ENCODE measurements at places on chromosomes 5 and 9.
A peak's percentile ranks its signal among the peaks of the same experiment; 100 is the strongest.

DNA sequence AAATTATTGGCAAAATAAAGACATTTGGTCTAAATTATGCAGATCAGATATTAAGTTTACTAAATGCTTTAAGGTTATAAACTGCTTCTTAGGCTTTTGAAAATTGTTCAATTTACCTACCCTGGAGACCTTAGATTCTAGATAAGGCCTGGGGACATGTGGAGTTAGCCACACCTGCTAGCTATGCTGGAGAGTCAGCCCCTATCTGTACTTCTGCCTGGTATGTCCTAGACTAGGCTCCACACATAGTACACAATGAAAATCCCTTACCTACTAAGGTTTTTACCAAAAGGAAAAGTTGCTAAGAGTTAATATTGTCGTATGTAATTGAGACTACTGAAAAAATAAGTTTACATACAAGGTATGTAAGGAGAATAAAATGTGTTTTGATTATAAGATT, 49.8 kb upstream of the DMAC1 start:
- no peak for DNase-seq

DNA sequence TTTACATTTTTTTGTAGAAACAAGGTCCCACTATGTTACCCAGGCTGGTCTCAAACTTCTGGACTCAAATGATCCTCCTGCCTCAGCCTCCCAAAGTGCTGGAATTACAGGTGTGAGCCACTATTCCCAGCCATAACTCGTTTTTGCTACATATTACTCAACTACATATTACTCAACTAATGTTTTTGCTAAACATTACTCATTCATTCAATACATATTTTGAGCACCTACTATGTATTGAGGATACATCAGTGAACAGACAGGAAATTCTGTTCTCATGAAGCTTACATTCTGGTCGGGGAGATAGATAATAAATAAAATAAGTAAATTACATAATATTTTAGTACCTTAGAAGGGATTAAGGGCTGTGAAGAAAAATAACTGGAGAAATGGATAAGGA, 34.9 kb upstream of the STOM start:
- DNase-seq: no peak

- DNase-seq: no peak
Measured at GRCh38 chr5:115657881-115658233, 32.0 kb upstream of the TMED7 start.

DNA sequence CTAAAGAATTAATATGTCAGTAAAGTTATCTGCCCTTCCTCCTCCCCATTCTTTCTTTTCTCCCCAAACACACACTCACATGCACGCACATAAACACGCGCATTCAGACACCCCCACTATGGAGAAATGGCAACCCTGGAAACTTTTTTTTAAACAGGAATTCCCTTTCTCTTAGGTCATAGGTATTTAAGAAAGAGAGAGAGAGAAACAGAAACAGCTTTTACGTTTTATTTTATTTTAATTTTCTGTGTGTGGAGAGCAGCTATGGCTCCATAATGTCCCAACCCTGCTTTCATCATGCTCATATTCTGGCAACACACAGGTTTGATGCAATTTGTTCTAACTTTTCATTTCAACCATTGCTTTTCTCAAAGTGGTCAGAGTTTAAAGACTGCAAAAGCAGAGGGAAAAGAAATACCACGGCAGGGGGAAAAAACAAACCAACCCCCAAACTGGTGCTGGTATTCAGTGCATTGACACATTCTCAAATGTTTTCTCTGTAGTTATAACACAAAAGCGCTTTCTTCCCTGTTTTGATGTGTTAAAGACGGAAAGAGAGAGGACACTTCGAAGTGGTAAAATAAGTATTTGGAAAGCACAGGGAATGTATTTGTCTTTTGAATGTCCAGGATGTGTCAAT, 126.0 kb upstream of the TMEM161B start:
- peak; percentile 29 for DNase-seq

GRCh38 chr9:84285381-84285780, 55.2 kb downstream of the SLC28A3 start:
- no peak for DNase-seq

DNA sequence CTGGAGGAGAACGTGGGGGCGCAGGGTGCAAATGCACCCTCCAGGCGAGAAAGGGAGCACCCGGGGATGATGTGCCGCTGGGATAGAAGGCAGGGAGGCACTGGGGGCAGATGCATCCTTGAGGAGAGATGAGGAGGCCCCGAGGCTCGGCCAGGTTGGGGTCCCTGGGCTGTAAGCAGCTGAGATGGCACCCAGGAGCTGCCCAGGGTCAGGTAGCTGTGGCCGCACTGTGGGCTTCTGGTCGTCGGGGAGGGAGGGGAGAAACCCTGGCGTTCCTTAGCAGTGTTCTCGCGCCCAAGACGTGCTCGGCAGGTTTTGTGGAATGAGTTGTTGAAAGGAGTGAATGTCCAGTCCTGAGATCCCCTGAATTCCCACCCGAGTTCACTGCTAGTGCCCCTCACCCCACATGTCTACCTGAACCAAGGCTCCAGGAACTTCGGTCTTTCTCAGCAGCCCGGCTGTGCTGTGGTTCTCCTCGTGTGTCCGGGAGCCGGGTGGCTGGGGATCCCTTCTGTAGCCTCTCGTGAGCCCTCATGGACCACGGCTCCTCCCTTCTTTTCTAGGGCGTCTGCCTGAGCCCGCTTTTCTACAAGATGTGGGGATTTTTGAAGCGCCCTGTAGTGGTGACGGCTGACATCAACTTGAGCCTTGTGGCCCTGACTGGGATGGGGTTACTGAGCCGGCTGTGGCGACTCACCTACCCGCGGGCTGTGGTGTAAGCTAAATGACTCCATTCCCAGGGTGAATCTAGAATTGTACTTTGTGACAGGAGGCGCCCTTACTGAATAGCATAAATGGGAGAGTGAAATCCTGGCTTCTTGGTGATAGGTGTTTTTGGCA, 1.1 kb downstream of the POMT1 start:
- no peak for DNase-seq

DNA sequence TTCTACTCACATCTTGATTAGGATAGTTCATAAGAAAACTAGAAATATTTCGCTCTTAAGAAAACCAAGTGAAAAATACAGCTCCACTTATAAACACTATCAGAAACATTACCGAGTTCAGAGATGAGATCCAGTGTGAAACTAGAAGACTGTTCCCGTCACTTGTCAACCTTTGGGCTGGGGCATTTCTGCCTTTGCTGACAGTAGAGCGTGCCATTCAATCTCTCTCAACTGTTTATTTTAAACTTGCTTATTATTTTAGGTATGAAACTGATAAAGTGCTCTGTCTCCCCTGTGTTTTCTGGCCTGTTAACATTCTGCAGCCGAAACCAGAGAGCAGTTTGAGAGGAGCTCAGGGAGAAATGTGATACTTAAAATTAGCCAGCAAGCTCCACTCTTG, 16.7 kb downstream of the MRRF start:
- no peak for DNase-seq

- DNase-seq: no peak
Measured at GRCh38 chr9:101117161-101117560, 88.6 kb downstream of the PLPPR1 start.

DNA sequence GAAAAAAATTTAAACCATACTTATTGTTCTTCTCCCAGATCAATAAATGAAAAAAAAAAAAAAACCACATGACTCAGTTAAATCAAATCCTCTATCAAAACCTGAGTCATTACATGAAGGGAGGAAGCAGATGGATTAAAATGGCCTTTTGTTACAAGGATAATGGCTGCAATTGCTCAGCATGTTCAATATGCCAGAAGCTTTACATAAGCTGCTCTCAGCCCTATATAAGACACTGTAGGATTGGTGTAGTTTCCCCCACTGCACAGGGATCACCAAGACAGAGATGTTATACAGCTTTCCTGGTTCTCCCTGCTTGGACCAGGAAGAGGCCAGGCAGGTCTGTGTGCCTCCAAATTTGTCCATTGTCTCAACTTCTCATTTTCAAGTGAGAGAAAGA, 101.6 kb upstream of the MAP1B start:
- DNase-seq: no peak

DNA sequence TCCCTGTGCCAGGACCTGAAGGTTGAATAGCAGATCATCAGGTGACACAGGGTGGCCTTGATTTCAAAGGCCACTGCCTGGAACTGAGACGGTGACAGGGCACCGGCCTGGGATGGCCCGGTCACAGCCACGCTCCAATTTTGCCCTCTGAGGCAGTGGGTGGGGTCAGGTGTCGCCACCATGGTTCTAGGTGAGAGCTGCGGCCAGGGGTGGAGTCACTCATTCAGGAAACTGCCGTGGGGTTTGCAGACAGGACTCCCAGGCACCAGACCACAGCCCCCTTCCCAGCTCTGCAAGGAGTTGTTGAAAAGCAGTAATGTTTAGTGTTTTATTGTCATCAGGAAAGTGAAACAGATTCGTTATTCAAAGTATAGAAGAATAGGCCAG, 17.3 kb upstream of the RNU6ATAC start:
- DNase-seq: no peak

DNA sequence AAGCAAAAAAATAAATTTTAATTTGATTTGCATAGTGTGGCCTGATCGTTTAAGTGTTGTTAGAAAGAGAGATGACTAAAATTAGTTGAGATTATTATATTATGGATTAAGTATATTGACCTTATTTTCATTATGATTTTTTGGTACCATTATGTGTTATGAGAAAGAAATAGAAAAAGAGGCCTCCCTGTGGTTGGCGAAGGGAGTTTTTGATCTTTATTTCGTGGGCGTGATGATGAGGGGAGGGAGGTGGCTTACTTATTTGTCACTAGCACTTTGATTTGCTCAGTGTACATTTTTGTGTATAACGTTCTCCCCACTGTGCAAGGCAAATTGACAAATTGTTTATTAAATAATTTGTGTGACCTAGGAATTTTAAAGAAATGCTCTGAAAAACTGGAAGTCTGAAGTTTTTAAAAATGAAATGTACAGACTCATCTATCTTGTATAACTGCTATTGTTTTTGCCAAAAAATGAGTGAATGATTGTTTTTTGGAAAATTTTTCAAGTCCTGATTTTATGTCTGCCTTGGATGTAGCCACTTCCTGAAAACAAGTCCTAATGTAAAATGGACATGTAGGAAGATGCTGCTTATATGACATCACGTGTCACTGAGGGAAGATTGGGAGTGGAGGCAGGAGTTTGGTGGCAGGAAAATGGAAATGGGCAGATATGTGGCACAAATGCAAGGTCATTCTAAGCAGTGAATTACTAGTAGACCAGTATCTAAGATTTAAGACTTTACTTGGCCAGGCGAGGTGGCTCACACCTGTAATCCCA, 3.0 kb downstream of the DAPK1 start:
- no peak for DNase-seq

DNA sequence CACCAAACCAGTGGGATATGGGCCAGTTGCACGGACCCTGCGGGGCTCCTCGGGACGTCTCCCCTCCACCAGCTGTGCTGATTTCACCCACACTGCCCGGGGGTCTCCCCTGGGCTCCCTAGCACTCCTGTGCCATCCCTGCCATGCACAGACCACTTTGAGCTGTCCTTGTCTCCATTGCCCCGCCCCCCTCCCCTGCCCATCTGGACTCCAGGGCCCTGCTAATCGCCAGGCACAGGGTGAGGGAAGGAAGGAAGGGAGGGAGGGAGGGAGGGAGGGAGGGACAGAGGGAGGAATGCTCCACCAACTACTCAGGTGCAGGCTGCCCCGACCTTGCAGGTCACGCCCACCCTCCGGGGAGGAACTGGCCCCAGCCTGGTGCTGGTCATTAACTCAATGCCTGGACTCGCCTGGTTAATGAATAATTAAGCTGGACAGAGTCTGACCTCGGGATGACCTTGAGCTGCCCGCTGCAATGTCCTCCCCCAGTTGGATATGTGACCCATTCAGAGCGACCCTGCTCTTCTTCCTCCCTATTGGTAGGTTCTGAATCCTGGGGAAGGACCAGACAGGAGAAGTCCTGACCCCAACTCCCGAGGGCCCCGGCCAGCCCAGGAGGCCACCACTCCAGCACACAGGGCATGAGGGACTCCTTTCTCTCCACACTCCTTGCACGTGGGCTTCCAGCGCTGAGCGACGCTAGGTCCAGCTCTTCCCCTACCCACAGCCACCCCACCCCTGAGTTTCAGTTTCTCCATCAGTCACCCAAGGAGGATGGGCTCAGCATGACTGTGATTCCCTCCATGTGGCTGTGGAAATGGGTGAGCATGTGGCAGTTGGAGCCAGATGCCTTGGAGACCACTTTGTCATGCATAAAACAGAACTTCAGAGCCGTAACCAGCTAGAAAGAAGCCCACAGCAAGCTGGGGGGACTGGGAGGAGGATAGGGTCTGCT, 62.1 kb downstream of the C9orf50 start:
- no peak for DNase-seq

- DNase-seq: no peak
Measured at GRCh38 chr5:115858396-115858795, 16.7 kb downstream of the AP3S1 start.
